ENCODE measurements at places on chromosomes 3 and 15. TPM values are rescaled to one million over a fixed set of nuclear protein-coding genes. Genes with fewer than 3 reads are reported as not detected.
A peak's percentile ranks its signal among the peaks of the same experiment; 100 is the strongest.

DNA sequence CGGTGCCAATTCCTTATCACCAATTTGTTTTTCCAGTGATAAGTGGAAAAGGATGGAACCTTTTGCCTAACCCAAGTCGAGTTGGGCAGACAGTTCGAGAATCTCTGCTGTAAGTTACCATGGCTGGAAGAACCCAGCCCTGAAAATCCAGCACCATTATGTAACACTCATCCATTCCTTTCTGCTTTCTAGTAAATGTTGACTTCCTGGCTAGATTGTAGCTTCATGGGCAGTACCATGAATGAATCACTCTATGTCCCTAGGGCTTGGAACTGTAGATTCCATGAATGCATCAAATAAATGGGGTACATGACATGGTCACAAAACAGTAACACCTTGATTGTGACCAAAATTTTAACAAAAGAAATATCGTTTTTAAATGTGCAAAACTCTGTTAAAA is 14.0 kb downstream of the CHCHD4 start:
- H3K27me3 ChIP-seq: no peaks in the 10 kb centered on the region
- H3K27ac ChIP-seq: no peak overlapping the region
- no peak for DNase-seq
- peaks cover 19% of the 10 kb centered on the region for H3K36me3 ChIP-seq

DNA sequence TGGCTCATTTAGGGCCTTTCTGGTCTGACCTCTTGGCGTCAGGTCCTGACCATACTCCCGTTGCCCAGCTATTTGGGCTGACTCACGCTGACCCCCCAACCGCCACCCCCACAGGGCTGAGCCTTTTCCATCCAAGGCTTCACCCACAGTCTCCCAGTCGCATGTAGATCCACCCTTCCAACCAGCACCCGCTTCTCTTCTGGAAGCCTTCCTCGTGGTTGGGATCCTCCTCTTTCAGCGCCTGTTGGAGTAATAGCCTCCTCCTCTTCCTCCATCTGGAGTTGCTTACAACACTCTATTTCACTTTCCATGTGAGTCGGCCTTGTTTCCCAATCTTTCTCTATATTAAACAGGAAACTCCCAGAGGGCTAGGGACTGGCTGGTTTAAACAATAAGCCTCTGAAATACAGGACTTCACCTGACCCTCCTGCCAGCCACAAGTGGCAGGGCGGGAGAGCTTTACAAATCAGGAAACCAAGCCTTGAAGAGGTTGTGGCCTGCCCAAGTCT is 2.1 kb upstream of the ALAS1 start:
- DNase-seq: no peak
- no peaks in the 10 kb centered on the region for H3K27me3 ChIP-seq
- peaks cover 29% of the 10 kb centered on the region for H3K4me1 ChIP-seq
- no peak overlapping the region for H3K27ac ChIP-seq

- DNase-seq: no peak
- no peak overlapping the region for H3K27ac ChIP-seq
- no peaks in the 10 kb centered on the region for H3K27me3 ChIP-seq
These were observed 111.9 kb downstream of the ETFA start for GRCh38 chr15:76199106-76200082.

DNA sequence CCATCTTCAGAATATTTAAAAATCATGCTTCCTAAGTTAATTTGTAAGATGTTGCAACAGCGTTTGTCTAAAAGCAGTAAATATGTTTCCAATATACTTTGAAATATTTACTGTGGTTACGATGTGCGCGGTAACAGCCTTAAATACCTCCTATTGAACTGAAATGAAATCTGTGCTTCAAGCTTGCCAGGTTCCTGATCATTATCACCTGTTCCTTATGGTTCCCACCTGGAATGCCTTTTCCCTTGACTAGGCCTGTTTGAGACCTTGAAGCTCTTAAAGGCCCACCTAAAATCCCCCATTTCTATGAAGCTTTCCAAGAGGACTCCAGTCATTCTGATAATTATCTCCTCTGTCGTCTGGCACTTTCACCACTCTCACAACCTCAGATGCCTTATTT is 146.7 kb downstream of the NAALADL2 start:
- DNase-seq: no peak
- no peaks in the 10 kb centered on the region for H3K27me3 ChIP-seq
- H3K4me1 ChIP-seq: no peaks in the 10 kb centered on the region
- no peak overlapping the region for H3K4me3 ChIP-seq

The MESP1 gene
- total RNA-seq: 1.9 TPM

DNA sequence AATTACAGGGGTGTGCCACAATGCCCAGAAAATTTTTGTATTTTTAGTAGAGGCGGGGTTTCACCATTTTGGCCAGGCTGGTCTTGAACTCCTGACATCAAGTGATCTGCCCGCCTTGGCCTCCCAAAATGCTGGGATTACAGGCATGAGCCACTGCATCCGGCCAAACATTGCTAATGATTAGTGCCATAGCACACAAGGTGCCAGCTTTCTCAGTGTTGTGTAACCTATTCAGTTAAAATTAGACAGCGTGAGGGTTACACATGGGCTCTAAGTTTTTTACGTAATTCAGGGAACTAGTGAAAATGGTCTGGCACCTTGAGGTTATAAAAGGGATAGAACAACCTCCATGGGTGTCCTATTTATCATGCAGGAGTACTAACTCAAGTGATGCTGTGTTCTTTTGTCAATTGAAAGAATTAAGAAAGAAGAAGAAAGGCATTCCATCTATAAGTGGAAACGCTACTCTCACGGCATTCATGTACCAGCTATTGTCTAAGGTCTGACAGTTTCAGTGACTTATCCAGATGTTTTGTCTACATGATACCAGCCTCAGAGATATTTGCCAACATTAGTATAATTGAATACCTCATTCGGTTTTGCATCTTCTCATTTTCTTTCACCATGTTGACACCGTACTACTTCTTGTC is 84.7 kb downstream of the EOMES start:
- H3K27me3 ChIP-seq: no peaks in the 10 kb centered on the region
- H3K36me3 ChIP-seq: no peaks in the 10 kb centered on the region
- DNase-seq: no peak
- H3K4me1 ChIP-seq: no peaks in the 10 kb centered on the region
- no peak overlapping the region for H3K27ac ChIP-seq

The BCL6 gene
- 40.3 TPM for total RNA-seq

The RLBP1 gene
- total RNA-seq: not detected

DNA sequence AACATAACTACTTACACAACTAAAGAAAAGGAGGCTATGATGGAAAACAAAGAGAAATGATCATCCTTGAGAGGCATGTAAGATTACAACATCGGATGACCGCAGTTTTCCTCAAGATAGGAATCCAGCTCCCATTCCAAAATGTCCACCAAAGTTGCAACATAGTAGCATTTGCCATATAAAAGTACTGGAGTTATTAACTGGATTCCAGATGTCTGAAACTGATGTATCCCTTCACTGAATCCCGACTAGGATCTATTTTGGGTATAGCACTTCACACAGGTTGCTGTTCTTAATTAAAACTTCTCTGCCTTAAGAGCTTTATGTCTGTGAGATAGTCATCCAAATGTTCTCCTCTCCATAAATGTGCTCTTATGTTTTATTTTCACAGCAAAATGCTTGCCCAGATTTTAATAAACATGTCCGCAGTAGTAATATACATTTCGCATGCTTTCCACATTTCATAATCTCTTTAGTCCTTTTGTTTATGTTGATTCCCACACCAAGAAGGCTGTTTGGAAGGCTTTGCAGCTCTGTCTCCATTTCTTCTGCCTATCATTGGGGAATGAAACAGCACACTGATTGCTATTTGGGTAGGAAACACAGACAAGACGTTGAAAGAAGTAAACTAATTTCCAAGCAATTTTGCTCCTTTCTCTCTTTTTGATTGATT is 716.5 kb upstream of the CFAP20DC start:
- no peak overlapping the region for H3K4me3 ChIP-seq
- H3K36me3 ChIP-seq: no peaks in the 10 kb centered on the region
- H3K27ac ChIP-seq: no peak overlapping the region
- no peak for DNase-seq
- H3K4me1 ChIP-seq: no peaks in the 10 kb centered on the region

The CMTM6 gene
- total RNA-seq: 69.2 TPM

GRCh38 chr3:47243419-47244147 is 39.0 kb downstream of the KIF9 start:
- no peaks in the 10 kb centered on the region for H3K4me1 ChIP-seq
- no peak overlapping the region for H3K27ac ChIP-seq
- no peaks in the 10 kb centered on the region for H3K27me3 ChIP-seq

DNA sequence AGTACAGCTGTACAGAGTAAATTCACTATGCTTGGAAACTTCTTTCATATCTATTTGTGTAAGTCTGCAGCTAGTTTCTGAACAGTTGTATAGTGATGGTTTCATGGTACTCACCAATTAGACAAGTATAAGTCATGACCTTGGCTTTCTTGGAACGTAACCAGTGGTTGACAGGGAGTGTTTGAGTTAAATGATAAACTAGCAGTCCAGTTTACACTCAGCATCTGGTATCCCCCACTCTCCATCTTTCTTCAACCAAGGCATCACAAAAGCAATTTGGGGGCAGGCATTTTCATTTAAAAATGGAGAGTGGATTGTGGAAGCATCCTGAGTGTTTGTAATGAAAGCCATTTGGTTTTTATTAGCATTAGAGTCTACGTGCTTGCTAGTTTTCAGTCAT is 26.0 kb downstream of the MME start:
- H3K4me1 ChIP-seq: no peaks in the 10 kb centered on the region
- no peaks in the 10 kb centered on the region for H3K27me3 ChIP-seq
- no peaks in the 10 kb centered on the region for H3K36me3 ChIP-seq
- no peak overlapping the region for H3K27ac ChIP-seq
- H3K4me3 ChIP-seq: no peak overlapping the region
- DNase-seq: no peak

The MKRN3 gene
- not detected for total RNA-seq

DNA sequence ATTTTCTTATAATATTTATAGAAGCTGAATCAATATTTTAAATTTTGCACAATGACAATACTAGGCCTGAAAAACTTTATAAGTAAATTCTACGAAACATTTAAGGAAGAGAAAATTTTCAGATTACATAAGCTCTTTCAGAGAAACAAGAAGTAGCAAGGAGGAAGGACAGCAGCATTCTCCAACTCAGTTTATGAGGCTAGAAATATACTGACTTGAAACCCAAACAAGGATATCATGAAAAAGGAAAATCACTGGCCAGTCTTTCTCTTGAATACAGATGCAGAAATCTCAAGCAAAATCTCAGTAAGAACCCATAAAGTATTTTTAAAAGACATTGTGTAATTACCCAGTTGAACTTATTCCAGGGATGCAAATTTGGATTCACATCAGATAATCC is 121.3 kb downstream of the STAC start:
- peaks cover 9% of the 10 kb centered on the region for H3K4me1 ChIP-seq
- no peak for DNase-seq
- H3K27ac ChIP-seq: no peak overlapping the region
- no peaks in the 10 kb centered on the region for H3K36me3 ChIP-seq
- no peak overlapping the region for H3K4me3 ChIP-seq
- no peaks in the 10 kb centered on the region for H3K27me3 ChIP-seq

The PLSCR4 gene
- total RNA-seq: 110 TPM

DNA sequence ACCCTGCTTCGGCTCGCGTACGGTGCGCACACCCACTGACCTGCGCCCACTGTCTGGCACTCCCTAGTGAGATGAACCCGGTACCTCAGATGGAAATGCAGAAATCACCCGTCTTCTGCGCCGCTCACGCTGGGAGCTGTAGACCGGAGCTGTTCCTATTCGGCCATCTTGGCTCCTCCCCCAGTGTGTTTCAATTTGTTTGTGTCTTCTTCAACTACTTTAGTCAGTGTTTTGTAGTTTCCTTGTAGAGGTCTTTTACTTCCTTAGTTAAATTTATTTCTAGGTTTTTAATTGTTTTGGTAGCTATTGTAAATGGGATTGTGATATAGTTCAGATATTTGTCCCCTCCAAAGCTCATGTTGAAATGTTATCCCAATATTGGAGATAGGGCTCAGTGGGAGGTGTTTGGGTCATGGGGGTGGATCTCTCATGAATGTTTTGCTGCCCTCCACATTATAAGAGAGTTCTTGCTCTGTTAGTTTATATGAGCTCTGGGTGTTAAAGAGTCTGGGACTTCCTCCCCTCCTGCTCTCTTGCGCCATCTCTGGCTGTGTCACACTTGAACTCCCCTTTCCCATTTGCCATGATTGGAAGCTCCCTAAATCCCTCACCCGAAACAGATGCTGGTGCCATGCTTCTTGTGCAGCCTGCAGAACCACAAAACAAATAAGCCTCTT is 304.4 kb downstream of the DOCK3 start:
- H3K27me3 ChIP-seq: no peaks in the 10 kb centered on the region
- no peak for DNase-seq
- no peak overlapping the region for H3K27ac ChIP-seq
- no peak overlapping the region for H3K4me3 ChIP-seq
- no peaks in the 10 kb centered on the region for H3K36me3 ChIP-seq

- H3K4me3 ChIP-seq: peak overlapping the region; percentile 6
- H3K27me3 ChIP-seq: no peaks in the 10 kb centered on the region
- H3K4me1 ChIP-seq: peaks cover 5% of the 10 kb centered on the region
- no peaks in the 10 kb centered on the region for H3K36me3 ChIP-seq
- peak; percentile 60 for DNase-seq
These were observed 1.4 kb downstream of the EPHB1 start for GRCh38 chr3:134796281-134797056.

The ZNF501 gene
- 2.8 TPM for total RNA-seq

- H3K4me3 ChIP-seq: no peak overlapping the region
- DNase-seq: no peak
- no peak overlapping the region for H3K27ac ChIP-seq
- H3K27me3 ChIP-seq: no peaks in the 10 kb centered on the region
- H3K4me1 ChIP-seq: no peaks in the 10 kb centered on the region
These were observed 45.9 kb downstream of the CHAC1 start for GRCh38 chr15:40999190-40999589.

The ROPN1B gene
- total RNA-seq: 0.54 TPM

DNA sequence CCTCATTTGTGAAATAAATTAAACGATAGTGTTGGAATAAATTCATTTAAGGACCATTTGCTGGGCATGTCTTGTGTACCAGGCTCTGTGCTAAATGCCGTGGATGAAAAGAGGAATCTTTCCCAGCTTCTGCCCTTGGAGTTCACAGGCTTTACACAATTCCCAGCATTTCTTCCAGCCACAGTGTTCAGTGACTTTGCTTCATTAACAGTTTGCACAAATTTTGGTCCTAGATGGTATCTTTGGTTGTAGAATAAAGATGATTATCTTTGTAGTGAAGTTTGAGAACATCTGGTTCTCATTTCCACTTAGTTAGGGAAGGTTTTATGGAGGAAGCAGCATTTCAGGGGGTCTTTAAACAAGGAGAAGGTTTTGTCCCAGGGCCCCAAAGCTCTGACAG is 100.1 kb downstream of the LRTM1 start:
- no peaks in the 10 kb centered on the region for H3K27me3 ChIP-seq
- no peak overlapping the region for H3K4me3 ChIP-seq
- H3K27ac ChIP-seq: no peak overlapping the region
- H3K4me1 ChIP-seq: no peaks in the 10 kb centered on the region
- no peaks in the 10 kb centered on the region for H3K36me3 ChIP-seq
- no peak for DNase-seq
